SK-N-DZ (cell line): ENCODE measurements at places on chromosomes 1 and 21.

DNA sequence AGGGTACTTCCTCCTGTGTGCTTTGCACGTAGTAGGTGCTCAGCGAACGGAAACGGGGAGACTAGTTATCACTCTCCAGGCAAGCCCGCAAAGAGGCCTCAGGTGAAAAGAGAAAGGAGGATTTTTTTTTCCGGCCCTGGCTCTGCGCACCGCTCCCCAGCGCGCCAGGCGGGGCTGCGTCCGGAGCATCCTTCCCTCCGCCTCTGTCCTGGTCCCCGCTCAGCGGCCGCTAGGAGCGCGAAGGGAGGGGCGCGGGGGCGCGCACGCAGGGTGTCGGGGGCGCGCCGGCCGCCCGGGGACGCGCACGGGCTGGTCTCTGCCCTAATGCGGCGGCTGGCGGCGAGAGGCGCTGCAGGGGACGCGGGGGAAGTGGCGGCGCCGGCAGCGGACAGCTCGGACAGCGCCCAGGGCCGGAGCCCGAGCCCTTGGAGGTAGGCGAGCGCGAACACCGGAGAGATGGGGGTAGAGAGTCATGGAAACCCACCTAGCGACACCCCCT, 42.3 kb upstream of the NFASC start:
- DNase-seq, result peak; percentile 79

DNA sequence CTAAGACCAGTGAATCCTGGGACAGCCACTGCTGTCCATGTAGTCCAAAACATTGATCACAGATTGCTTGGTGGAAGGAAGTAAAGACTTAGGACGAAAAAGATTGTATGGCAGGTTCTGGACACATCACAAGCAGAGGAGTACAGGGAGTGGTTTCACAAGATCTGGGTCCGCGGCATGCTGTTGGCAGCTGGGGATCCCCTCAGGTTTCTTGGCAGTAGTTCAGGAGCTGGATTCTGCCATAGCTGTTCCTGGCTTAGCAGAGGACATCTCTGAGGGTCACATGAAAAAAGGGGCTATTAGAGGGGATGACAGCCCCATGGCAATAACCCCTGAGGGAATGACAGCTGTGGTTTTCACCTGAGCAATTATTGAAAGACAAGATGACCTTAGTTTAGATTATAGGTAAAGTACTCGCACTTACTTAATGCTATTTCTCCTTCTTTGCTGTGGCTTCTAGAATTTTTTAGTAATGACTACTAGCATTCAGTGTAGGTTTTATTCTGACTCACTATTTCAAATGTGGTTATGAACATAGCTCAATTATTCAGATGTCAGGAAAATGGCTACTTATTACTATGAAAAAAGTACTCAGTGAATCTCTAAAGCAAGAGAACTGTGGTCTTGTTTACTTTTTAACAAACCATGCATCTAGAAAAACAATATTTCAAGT, 8.2 kb downstream of the KRTAP27-1 start:
- no peak for DNase-seq

DNA sequence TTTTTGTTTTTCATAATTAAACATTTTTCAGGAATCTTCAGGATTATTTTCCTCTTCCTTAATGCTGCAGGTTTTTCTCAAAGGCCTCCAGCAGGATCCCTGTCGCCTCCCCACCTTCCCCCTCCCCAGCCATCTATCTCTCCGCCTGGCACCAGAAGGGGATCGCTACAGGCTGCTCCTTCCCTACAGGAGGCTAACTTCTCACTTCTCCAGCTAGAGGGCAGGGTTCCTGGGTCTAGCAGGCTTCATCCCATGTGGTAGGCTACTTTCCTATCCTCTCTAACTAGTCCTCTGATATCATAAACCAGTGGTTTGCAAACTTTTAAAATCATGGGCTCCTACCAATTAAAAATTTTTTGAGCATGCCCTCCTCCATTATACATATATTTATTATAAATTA, 104.1 kb downstream of the KCNN3 start:
- DNase-seq, result no peak

GRCh38 chr21:17370916-17371315, 141.9 kb upstream of the CXADR start:
- DNase-seq, result no peak

DNA sequence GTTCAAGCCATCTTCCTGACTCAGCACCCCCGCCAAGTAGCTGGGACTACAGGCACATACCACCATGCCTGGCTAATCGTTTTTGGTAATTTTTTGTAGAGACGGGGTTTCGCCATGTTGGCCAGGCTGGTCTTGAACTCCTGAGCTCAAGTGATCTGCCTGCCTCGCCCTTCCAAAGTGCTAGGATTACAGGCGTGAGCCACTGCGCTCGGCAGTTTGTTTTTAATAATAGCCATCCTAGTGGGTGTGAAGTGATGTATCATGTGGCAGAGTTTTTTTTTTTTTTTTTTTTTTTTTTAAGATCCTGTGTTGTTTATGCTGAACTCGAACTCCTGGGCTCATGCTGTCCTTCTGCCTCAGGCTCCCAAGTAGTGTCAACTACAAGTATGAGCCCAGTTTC, 51.8 kb downstream of the SPEN start:
- DNase-seq, result no peak

DNA sequence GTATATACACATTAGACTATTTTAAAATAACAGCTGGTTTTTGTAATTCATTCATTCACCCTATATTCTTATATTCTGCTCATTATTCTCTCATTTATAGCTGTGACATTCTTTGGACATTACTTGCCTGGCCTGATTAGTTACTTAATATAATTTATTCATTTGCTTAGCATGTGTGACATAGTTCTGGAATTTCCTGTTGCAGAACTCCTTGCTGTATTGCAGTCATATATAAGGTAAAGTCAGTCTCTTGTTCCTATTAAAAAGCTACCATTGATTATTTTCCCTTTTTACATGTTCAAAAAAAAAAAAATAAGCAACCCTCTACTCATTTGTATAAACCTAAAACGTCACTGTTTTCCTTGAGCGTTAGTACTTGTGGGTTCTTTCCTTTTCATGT, 23.9 kb downstream of the GNAT2 start:
- DNase-seq, result no peak

- DNase-seq, result no peak
Observed at GRCh38 chr1:204331847-204332487, 27.8 kb downstream of the PLEKHA6 start.

- DNase-seq, result no peak
Observed at GRCh38 chr1:174191349-174191862, 32.1 kb downstream of the RABGAP1L start.

DNA sequence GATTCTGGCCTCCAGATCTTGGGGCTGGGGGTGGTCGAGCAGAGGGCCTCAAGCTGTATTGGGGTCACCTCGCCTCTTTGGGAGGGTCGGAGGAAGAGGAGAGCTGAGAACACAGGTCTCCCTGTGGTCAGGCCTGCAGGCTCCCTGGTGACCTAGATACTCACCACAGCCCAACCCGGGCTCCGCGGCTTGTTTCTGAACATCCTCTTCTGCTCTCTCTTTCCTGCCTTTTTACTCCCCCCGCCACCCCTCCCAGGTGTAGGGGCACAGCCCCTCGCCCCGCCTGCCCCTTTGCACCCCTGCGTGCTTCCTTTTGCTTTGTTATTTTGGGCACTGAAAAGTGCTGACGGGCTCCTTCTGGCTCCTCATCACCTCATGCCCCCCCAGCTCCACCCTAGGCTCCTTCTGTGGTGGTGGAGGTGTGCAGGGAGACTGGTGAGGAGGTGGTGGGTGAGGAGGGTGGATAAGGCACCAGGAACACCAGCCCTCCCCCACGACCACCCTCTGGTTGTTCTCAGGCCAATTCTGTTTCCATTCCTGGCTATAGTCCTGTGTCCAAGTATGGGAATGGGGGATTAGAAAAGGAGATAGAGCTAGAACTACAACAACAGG, 10.6 kb upstream of the LINGO4 start:
- no peak for DNase-seq

DNA sequence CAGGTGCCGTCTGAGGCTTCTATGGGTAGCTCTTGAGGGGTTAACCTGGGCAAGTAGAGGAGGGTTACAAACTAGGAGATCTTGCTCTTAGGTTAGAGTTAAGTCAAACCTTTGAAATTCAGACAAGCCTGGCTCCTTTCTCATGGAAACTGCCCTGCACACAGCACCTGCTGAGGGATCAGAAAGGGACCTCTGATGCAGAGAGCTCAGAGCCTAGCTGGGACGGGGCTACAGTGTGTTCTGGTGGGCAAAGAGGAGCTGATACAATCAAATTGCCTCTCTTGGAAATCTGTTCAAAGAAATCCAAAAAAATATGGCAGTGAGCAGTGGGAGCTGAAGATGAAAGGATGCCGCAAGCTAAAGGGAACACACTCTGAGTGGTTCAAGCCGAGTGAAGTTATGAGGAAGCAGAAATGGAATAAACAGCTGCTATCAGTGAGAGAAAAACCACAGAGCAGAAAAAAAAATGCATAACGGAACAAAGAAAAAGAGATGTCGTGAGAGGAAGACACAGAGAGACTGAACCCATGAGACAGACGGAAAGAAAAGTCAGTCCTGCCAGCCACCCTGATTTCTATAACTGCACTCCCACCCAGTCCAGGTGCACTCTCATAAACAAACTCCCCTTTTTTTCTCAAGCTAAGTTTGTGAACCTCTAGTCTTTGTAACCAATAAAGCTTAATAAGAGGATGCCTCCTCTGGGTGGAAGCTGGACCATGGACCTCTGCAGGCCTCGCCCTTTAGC, 26.6 kb downstream of the PAFAH2 start:
- no peak for DNase-seq

DNA sequence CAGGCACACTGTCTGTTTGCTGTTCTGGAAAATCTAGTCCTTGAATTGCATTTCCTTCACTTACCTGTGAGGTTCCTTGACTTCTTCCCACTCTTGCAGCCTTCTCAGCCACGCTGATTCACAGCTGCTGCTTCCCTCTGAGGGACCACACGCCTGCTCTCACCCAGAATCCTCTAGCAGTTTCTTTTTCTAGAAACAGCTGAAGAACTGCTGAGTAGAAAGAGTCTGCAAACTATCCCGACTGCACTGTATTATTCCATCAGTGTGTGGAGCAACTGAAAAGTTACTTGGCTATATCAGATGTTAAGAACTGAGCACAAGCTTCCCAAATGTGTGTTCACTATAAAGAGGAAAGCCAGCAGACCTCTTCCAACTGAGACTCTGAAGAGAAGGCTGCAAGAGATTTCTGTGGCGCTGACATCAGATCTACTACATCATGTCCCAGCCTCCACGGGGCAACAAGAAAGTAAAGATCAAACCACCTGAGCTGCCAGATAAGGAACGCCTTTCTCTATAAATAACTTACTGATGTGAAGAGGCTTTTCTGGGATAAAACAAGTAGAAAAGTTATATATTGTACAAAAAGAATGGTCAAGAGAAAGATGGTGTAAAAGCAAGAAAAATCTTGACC, 226.6 kb downstream of the RERE start:
- no peak for DNase-seq

DNA sequence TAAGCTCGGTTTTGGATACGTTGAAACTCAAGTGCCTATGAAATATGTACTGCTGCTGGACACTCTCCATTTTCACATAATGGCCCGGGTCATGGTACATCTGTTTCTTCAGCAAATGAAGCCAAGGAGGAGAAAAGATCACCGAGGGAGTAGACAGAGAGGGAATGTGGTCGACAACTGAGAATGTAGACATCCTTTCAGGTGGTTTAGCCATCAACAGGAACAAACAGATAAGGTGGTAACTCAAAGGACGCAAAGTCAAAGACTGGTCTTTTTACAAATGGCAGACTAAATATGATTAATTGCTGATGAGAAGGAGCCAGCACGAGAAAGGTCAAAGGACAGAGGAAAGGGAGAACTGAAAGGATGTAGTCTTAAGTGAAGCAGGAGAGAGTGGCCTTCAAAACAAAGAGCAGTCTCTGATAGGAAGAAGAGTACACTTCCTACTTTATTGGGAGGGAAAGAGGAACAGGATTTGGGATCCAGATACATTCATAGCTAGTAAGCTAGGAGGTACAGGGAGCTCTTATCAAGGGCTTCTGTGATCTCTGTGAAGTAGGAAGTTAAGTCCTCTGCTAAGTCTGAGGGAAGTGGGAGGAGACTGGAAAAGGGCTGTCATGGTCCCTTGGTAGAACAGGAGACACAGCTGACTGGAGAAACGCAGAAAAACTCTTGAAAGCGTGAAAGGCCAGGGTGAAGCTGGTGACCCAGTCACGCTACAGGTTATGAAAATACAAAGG, 28.3 kb downstream of the NUP133 start:
- no peak for DNase-seq

DNA sequence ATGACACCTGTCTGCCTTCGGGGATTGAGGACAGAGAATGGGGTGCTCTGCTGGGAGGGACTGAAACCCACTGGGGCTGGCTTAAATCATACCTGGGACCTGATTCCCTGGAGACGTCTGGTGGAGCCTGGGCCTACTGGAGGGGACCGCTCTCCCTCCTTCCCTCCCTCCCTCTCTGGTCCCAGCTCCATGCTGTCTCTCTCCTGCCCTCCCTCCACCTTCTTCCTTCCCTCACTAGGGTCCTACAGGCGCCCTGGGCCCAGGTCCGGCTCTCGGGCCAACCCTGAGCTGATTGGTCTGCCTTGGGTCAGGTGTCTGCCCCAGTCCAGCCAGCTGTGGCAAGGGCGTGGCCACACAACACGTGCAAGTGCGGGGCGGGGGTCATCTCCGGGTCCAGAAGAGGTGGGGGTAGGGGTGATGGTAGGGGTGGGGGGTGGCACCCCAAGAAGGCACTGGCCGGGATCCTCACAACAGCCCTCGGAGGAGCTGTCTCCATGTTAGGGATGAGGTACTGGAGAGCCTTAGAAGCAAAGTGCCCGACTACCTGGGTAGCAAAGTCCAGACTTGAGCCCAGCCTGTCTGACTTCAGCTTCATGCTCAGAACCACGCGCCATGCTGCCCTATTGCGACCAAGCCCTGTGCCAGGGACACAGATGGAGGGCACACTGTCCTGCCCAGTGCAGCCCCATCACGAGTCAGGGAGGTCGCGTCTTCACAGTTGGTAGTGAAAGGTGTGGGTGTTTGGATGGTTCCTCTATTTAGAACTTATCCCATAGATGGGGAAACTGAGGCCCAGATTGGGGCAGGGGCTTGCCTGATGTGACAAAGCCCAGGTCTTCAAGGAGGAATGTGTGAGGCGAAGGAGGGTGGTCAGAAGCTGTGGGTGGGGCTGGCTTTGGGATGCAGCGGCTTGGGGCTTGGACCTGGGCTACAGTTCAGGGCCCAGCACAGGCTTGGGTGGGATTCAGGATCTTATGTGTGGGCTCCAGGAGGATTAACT, 574.1 kb downstream of the PTPRU start:
- no peak for DNase-seq

GRCh38 chr1:88825721-88826120, 65.6 kb downstream of the GTF2B start:
- no peak for DNase-seq
